HTR-8/SVneo (cell line): ENCODE measurements at places on chromosomes 1 and 21.

- peak; percentile 83 for DNase-seq
Measured at GRCh38 chr1:227788271-227789083, 27.0 kb upstream of the PRSS38 start.

DNA sequence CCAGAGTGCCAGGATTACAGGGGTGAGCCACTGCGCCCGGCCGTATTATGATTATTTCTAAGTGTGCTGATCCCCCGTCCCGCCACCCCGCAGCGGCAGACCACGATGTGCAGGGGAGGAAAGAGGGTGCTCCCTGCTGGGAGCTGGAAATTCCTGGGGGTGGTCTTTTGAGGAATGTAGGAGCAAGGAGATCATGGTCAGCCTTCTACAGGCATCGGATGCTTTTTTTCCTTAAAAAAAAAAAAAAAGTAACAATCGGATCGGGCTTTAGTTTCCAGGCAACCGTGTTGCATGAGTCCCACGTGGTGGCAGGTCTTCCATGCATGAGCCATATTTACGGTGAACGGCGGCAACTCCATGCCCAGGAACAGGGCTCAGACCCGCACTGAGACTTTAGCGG, 74.2 kb upstream of the COX20 start:
- no peak for DNase-seq

- DNase-seq, result no peak
Measured at GRCh38 chr1:23897083-23897482, 16.1 kb downstream of the CNR2 start.

GRCh38 chr1:184866991-184867788, 107.1 kb downstream of the NIBAN1 start:
- DNase-seq, result peak; percentile 51

- DNase-seq, result peak; percentile 93
Measured at GRCh38 chr1:26921540-26922430, at the start of gene NUDC. Gene NUDC (plus strand): TSS chr1:26921743. CDS start chr1:26921849, 106 bp downstream.

DNA sequence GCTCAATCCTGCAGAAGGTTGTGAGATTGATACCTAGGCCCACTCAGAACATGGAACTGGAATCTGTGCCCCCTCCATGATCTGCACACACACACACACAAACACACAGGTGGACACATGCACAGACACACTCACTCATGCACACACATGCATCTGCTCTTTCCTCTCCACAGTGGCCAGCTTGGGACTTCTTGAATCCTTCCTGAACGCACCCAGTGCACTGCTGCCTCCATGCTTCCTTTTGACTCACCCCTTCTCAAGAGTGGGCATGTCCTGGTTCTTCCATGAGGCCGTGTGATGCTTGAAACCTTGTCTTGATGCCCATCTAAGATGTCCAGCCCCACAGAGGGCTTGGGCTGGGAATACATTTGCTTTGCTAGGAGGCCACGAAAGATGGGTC, 25.4 kb upstream of the TENT5C start:
- DNase-seq, result no peak

- peak; percentile 48 for DNase-seq
Measured at GRCh38 chr1:161382214-161383019, 14.7 kb upstream of the CFAP126 start.

DNA sequence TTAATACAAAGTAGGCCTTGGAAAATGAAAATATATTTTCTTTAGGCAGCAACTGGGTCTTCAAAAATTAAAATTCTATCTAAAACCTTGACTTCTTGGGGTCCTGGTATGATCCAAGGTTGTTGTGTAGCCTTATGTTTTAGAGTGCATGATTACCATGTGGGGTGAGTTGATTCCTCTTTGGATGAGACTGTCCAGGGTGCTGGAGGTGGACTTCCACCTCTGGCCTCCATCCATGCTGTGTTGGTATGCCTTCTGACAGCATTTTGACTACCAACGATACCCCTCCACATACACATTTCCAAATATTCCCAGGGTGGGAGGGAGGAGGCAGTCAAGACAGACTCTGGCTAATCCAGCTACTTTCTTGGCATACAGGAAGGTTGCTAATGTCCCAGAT, 205.0 kb downstream of the TNR start:
- DNase-seq, result no peak

GRCh38 chr1:52767596-52768280, 41.5 kb downstream of the ZYG11B start:
- DNase-seq, result no peak

- no peak for DNase-seq
Measured at GRCh38 chr1:110465038-110465813, 14.3 kb downstream of the PROK1 start.

GRCh38 chr1:157108448-157108847, 8.8 kb upstream of the ETV3L start:
- no peak for DNase-seq

GRCh38 chr1:41274752-41275545, 32.8 kb upstream of the SCMH1 start:
- DNase-seq, result no peak

DNA sequence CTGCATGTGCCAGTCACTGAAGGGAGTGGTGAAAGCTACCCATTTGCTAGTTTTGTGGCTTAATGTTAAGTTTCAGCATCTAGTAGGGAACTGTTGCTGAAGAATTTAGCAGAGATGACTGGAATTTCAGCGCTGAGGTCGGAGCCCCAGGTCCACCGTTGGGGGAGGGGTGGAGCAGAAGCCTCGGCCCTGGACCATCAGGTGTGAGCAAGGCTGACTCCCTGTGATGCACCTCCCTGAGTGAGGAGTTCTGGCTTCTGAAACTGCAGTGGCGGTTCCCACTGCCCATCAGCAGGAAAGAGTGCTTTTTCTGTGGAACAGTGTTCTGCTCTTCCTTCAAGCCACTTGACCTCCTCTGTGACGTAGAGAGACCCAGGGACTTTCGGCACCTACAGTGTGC, 1.3 kb downstream of the NOS1AP start:
- DNase-seq, result no peak

DNA sequence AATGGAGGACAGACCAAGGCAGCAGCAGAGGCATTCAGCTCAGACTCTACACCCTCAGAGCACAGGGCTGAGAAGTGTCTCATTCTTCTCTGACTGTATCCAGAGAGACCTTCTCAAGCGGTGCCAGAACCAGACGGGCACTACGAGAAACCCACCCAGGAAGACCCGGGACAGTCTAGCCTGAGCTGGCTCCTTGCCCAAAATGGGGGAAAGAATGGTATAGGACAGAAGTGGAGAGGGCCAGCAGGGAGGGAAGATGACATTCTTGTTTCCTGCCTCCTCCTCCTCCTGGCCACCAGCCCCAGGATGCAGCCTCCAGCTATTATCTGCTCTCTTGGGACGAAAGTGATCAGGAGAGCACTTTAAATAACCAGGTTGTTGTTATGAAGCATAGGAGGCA, 22.6 kb upstream of the PRELP start:
- no peak for DNase-seq

DNA sequence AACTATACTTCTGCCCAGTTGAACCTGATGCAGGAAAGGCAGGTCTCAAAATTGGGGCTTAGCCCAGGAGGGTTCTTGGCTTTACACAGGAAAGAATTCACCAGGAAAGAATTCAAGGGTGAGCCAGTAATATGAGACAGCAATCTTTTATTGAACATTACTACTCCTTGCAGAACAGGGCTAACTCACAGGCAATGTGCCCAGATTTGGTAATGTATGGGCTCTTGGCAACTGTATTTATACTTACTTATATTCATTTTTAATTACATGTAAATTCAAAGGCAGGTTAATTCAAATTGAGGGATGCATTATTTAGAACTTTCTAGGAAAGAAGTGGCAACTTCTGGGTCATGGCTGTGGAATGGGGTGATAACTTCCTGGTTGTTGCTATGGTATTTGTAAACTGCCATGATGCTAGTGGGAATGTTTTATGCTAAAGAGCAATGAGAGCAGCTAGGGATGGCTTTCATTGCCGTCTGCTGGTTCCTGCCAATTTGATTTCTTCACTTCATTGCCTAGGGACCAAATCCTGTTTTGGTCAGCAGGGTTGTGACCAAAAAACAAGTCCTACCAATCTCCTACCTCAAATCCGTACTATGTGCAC, 107.5 kb downstream of the CHRM3 start:
- no peak for DNase-seq

DNA sequence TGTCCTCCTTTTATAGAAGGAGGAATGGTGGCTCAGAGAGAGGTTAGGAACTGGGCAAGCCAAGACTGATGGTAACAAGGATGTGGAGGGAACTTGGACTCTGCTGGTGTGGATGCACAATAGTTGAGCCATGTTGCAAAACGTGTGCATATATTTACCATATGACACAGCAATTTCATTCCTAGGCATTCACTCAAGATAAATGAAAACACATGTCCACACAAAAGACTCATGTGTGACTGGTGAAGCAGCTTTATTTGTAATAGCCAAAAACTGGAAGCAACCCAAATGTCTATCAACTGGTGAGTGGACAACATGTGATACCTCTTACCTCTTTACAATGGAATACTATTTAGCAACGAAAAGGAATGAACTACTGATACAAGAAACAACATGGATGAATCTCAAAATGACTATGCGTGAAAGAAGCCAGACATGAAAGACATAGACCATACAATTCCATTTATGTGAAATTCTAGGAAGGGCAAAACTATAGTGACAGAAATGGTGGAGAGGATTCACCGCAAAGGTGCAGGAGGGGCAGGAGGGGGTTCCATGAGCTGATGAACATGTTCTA, 36.2 kb downstream of the CAMK2N1 start:
- no peak for DNase-seq

GRCh38 chr1:22853651-22854185, 118.9 kb downstream of the LACTBL1 start:
- no peak for DNase-seq

DNA sequence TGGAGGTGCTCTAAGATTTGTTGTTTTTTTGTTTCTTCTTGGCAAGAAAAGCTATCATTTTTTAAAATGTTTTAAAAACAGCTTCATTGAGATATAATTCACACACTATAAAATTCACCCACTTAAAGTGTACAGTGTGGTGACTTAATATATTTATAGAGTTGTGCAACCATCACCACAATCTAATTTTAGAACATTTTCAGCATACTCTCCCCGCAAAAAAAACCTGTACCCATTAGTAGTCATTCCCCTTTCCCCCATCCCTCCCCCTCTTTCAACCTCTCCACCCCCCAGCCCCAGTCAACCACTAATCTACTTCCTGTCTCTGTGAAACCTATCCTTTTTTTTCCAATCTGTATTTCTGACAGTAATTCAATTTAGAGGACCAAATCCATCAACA, 30.6 kb downstream of the ZC3H11B start:
- DNase-seq, result no peak

- no peak for DNase-seq
Measured at GRCh38 chr1:110309767-110310166, 29.4 kb upstream of the RBM15 start.

DNA sequence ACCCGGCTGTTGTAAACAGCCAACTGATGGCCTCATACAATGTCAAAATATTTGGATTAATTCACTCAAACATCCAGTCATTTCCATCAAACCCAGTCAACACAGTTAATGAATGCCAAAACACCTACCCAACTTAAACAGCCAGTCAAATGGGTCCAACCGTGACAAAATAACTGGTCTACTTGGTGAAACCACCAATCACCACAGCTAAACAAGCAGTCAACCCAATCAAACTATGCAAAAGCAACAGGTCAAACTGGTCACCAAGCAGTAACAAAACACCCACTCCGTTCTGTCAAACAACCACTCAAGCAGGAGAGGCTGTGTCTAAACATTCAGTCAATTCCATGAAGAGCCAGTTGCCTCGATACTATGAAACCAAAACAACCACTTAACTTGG, 119.2 kb downstream of the FOXD2 start:
- no peak for DNase-seq

- DNase-seq, result no peak
Measured at GRCh38 chr1:220807726-220808125, 21.0 kb downstream of the MTARC1 start.

DNA sequence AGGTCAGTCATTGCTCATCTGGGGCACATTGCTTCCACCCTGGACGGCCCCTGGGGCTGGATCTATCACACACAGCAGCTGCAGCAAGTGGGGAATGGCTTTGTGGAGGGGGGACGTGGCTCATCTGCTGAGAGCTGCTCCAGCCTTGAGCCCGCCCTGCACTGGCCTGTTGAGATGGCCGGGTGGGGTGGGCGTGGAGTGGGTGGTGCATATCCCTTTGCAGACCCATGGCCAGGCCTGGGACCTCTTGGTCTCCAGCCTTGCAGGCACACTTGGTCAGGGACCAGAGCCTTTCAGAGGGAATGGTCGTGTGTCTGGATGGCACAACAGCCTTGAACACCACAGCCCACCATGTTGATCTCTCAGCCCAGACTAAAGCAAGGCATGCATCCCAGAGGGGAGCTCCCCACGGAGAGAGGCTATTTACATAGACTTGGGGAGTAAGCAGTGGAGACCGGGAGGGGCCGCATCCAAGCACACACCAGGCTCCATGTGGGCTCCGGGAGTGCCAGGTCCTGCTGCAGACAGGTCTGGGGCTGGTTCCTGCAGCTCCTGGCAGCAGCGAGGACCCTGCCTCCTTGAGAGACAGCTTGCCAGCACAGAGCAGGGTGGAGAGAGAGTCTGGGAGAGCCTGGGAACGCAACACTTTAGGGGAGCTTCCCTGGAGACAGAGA, 52.8 kb upstream of the SELENON start:
- DNase-seq, result no peak

DNA sequence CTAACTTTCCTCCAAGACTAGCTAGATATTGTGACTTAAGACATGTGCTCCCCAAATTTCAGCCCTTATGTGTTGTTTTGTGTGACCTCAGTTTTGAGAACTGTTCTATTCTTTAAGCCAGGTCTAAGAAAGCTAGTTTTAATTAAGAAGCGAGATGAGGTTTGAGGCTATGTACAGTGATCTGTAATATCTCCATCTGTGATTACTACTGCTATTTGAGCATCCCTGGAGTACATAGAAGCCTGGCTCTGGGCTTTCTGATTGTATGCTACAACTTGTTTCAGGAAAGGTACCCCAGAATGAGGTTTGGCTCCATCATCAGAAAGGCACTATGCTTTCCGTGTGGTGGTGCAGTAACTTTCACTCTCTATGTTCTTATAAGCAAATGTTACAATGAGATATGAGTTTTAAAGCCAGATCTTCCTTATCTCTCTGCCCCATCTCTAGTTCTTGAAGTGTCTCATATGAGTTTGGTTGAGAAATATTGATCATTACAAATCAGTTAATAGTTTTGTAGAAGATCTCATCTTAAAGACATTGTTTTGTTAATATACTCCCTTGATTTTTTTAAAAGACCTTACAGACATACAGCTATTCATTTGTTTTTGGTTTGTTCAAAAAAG, 605 bp downstream of the RGS4 start:
- DNase-seq, result no peak

GRCh38 chr1:99533909-99534637, 111.8 kb upstream of the PALMD start:
- DNase-seq, result no peak

DNA sequence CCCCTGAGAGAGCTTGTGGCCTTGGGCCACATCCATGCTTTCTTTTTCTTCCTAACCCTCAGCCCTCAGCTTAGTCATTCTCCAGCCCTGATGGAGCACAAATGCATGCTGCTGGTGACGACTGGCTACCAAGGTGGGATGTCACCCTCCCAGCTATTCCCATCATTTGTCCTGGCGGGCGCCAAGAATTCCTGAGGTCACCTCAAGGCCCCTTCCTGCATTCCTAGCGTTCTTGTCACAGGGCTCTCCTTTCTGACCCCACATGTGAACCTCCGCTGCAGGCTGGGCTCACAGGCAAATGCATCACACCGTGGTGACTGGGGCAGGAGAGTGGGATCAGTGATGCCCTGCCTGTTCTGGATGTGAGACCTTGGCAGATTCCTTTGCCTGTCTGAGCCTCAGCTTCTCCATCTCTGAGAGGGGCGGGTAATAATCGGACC, 53.4 kb upstream of the IFFO2 start:
- DNase-seq, result peak; percentile 79

- no peak for DNase-seq
Measured at GRCh38 chr1:35644204-35644603, 2.9 kb upstream of the PSMB2 start.

- no peak for DNase-seq
Measured at GRCh38 chr1:43499898-43500297, 30.8 kb upstream of the PTPRF start.
